ENCODE measurements at places on chromosomes 13 and 19.

DNA sequence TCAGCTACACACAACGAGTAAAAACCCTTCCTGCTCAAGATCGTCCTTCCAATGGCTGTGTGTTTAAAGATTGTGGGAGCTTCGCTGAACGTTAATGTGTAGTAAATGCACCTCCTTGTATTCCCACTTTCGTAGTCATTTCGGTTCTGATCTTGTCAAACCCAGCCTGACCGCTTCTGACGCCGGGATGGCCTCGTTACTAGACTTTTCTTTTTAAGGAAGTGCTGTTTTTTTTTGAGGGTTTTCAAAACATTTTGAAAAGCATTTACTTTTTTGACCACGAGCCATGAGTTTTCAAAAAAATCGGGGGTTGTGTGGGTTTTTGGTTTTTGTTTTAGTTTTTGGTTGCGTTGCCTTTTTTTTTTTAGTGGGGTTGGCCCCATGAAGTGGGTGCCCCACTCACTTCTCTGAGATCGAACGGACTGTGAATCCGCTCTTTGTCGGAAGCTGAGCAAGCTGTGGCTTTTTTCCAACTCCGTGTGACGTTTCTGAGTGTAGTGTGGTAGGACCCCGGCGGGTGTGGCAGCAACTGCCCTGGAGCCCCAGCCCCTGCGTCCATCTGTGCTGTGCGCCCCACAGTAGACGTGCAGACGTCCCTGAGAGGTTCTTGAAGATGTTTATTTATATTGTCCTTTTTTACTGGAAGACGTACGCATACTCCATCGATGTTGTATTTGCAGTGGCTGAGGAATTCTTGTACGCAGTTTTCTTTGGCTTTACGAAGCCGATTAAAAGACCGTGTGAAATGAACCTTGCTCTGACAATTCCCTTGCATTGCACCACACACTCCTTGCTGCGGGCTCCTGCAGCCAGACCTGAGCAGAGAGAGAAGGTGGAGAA, 2.7 kb upstream of the FAM174C start:
- DNase-seq = no peak

GRCh38 chr13:26011996-26012821, 39.6 kb downstream of the SHISA2 start:
- peak; percentile 22 for DNase-seq

DNA sequence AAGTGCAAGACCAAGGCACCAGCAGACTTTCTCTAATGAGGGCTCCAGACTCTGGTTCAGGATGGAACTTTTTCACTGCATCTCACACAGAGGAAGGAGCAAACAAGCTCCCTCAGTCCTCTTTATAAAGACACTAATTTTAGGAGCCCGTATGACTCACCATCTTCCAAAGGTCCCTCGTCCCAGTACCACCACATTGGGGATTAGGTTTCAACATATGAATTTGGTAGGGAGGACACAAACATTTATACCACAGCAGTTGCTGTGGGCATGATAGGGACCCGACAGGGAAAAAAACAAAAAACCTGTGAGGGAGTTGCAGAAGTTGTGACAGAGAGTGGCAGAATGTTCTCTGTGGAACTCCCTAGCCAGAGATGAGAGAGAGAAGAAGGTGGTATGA, 6.5 kb upstream of the CNMD start:
- DNase-seq = no peak

- no peak for DNase-seq
These were observed 17.0 kb downstream of the ZFP82 start for GRCh38 chr19:36401475-36401874.

- DNase-seq = no peak
These were observed 84.7 kb upstream of the DOCK9 start for GRCh38 chr13:99062593-99062992.

DNA sequence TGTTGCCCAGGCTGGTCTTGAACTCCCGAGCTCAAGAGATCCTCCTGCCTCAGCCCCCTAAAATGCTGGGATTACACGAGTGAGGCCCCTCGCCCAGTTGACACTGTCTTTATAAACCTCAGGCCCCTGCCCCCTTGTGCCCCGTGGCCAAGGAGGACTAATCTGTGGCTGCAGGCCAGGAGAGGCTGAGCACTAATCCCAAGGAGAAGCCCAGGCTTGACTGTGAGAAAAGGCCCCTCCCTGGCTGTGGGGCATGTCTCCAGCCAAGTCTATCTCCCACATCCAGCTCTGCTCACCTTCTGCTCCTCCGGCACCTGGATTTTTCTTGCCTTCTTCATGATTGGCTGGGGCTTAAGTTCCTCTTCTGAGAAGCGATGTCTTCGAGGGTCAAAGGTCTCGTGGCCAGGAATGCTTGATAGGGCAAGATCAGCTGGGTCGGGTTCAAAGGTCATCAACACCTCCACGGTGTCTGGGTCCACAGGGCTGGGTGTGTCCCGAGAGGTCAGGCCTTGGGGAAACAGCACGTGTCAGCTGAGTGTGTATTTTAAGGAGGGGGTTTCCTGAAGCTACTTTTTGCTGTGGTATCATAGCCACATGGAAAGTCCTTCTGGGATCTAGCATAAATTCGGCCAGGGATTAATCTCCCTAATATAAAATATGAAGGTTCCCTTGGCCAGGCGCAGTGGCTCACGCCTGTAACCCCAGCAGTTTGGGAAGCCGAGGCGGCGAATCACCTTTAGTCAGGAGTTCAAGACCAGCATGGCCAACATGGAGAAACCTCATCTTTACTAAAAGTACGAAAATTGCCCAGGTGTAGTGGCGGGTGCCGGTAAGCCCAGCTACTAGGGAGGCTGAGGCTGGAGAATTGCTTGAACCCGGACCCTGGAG, 3.8 kb downstream of the DBP start:
- no peak for DNase-seq

- DNase-seq = no peak
These were observed 5.2 kb downstream of the DKKL1 start for GRCh38 chr19:49368711-49369358.

GRCh38 chr13:95060014-95060519, 241.2 kb downstream of the ABCC4 start:
- no peak for DNase-seq

DNA sequence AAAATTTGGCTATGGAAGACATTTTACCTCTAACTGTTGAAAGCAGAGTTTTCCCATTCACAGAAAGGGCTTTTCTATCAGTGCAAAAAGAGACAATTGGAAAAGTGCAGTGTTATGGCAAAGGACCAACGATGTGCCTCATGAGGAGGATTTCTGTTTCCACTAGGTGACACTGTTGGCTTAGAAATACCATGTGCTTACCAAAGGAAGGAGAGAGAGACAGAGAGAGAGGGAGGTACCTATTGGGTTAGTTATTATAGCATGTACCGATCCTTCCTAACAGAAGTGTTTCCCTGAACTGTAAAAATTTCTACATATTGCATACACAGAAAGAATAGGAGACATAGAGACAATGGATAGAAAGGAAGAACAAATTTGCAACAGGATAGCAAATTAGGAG, 23.9 kb upstream of the PSG4 start:
- DNase-seq = no peak

GRCh38 chr19:588093-588740, 1.5 kb upstream of the HCN2 start:
- peak; percentile 47 for DNase-seq

- no peak for DNase-seq
These were observed 30.6 kb downstream of the DPF1 start for GRCh38 chr19:38193445-38193844.

DNA sequence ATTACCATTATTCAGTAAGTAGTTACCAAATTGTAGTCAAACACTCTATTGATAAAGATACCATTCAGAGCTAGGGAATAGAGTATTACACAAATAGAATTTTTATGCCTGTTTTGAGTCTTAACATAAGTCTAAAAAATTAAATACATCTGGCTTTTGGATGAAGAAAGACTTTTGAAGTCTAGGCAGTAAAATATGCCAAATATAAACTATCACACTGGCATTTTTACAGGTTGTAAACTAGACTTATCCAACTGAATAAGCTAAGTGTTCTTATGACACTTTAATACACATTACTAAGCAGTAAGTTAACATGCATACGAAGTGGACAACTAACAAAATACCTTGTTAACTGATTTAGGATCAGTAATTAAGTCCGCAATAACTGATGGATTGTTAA, 108.9 kb downstream of the MAB21L1 start:
- no peak for DNase-seq

- DNase-seq = no peak
These were observed 4.7 kb downstream of the MAB21L1 start for GRCh38 chr13:35471706-35472322.

DNA sequence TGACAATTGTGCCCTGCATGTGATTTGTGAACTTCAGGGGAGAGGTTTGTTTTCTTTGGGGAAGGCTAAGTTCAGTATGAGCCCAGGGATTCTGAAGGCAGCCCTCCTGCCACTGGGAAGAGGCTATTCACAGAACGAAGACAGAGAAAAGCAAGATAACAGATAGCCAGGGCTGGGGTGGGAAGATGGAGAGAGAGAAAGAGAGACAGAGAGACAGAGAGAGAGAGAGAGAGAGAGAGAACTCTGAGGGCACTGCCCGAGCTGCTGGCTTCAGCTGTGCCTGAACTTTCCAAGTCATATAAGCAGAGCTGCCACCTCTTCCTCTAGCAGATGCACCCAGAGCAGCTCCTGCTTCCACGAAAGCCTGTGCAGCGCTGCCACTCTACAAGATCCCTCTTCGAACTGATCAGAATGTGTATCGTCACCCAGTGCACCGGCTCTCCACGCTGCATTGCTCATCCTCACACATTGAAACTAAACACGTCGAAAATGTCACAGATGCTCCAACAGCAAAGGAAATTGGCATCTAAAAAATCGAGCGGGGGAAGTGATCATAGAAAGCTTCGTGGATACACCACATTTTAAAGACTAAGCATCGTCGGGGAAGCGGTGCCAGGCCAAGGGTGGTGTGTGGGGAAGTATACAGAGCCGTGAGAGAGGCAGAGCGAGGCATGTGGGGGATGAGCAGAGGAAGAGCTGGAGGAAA, 81.8 kb upstream of the SIAH3 start:
- DNase-seq = no peak

GRCh38 chr19:13526552-13526951, 20.3 kb upstream of the CACNA1A start:
- no peak for DNase-seq

DNA sequence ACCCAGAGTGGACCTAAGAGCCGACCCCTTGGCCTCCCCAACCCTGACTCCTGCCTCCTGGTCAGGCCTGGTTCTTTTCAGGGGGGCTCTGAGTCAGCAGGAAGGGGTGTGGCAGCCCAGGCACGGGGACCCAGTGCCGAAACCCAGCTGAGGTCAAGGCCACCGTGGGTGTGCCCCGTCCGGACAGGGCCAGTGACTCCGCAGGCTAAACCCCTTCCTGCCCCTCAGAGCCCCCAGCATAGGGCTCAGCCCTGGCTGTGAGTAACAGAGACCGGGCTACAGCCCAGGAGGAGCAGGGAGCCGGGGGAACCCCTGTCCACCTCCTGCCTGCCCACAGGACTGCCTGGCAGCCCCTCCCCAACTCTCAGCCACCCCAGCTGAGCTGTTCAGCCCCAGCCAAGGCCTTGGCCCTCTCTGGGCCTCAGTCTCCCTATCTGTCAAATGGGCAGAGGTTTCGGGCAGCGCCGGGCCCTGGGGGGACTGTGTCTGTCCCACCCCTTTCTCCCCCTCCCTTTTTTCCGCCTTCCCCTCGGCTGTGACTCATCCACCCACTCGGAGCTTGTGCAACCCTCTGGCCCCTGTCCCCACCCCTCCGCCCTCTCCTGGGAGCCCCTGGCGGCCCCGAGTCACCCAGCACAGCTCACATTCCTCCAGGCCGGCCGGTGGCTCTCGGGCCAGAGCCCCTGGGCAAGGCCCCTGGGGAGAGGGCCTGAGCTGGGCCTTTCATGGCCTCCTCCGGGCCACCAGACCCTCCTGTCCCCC, 8.6 kb downstream of the ZBTB7A start:
- DNase-seq = no peak

DNA sequence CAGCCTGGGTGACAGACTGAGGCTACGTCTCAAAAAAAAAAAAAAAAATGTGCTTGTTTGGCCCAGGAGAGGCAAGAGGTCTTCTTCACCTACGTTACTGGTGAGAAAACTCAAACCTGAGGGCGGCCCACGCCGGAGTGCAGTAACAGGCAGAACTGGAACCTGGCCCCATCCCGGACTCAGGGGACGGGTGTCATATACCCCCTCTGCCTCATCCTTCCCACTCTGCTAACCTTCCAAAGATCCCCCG, 414 bp upstream of the ADAT3 start:
- DNase-seq = no peak

GRCh38 chr13:105719859-105720258, 815.6 kb downstream of the EFNB2 start:
- DNase-seq = no peak

GRCh38 chr13:61316647-61317046, 99.0 kb downstream of the PCDH20 start:
- no peak for DNase-seq

DNA sequence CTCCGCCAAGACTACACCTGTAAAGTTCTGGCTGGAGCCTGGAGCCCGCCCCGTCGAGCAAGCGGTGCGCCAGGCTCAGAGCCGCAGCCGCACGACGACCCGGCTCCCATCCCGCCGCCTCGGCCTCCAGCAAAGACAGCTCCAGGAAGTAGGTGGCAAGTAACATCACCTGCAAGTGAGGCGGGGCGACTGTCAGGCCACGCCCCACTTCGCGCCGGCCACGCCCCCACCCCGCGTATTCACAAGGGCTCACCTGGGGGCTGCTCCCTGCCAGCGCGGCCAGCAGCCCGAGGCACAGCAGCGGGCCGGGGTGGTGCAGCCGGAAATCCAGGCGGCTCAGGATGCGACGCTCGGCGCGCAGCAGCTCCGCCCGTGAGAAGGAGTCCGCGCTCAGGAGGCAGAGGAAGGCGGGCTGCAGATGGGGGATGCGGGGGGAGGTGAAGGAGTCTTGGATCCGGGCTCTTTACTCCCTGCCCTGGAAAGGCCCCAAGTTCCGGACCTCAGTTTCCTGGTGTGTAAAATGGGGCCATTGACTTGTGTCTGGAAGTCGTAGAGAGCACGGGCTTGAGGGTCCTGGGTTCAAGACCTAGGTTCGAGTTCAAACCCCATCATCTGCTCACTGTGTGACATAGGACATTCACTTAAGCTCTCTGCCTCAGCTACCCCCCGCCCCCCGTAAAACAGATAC, 3.2 kb downstream of the CCNP start:
- DNase-seq = no peak

DNA sequence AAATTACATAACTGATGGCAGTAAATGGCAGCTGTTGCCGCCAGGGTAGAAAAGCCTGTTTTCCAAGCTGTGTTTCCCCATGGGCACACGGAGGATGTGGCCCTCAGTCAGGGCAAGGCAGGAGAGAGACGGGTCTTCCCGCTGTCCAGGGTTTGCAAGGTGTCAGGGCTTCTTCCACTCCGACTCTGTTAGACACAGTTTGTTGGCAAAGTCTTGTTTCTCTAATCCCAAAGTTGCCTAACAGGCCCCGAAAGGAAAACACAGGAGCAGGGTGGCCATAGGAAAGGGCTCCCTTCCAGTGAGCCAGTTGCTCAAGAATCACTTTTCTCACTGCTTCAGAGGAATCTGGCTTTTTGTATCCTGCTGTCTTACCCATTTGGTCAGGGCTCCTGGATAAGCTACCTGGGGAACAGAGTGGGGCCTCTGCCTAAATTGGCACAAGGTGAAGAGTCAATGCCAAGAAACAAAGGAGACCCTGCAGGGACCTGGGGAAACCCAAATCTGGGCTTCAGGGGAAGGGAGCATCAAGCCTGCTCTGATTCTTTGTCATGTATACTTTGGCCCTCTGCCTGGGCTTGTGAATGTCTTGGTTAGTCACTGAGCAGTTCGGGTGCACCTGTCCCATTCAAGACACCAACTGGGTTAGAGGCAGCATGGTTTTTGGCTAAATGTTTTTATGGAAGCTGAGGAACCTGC, 29.0 kb upstream of the CXCL17 start:
- no peak for DNase-seq

- DNase-seq = no peak
These were observed 20.3 kb downstream of the RFXAP start for GRCh38 chr13:36839281-36839680.

GRCh38 chr19:55275851-55276719, 3.8 kb downstream of the HSPBP1 start:
- DNase-seq = no peak

Data from activated T-helper 1 cell treated with anti-CD3 and anti-CD28 coated beads, Interleukin-2, amount 50 U/mL, for 16 hours (primary cell).